ENCODE measurements at places on chromosomes 12 and 14. TPM values are rescaled to one million over a fixed set of nuclear protein-coding genes. Genes with fewer than 3 reads are reported as not detected.

DNA sequence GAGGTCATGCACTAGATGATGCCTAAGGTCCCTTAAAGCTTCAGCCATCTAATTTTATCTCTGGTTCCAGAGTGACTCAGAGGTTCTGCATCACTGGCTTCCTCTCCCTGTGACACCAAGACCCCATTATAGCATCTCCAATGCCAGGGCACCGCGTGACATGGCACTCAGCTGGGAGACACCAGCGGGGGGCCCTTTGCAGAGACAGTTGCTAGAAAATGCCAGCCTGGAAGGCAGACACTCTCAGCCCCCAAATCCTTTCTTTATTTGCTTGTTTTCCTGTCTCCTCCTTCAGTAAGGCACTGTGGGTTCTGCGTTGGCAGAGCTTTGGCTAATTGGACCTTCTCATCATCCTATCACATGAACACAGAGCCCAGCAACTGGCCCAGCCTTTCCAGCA lies 123.5 kb upstream of the VRK1 start:
- DNase-seq = no peak

GRCh38 chr12:48967991-48968390 lies 3.5 kb downstream of the WNT10B start:
- no peak for DNase-seq

- no peak for DNase-seq
Observed at GRCh38 chr12:44462729-44463128, 413.4 kb downstream of the NELL2 start.

The IRAK4 gene
- 28.9 TPM for total RNA-seq

DNA sequence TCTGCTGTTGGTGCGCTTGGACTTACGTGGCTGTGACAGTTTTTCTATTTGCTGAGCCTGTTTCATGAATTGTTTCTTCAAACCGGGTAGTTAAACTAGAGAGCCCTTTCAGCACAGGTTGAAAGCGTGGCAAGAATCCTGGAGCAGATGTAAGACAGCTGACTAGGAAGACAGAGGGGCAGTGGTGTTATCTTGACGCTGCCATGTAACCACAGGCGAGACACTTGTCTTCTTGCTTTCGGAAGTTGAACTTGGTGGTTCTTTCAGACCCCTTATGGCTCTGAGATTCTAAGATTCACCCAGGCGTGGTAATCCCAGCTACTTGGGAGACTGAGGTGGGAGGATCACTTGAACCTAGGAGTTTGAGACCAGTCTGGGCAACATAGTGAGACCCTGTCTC lies 4.3 kb downstream of the EMP1 start:
- no peak for DNase-seq

The GPR65 gene
- total RNA-seq = 1.3 TPM

The C14orf132 gene
- total RNA-seq = 1.2 TPM

Data from Peyer's patch (tissue), 4 donors.